ENCODE measurements at places on chromosomes 16 and 17. TPM values are rescaled to one million over a fixed set of nuclear protein-coding genes. Genes with fewer than 3 reads are reported as not detected.

- H3K4me1 ChIP-seq, result no peaks in the 10 kb centered on the region
- no peak for DNase-seq
Observed at GRCh38 chr17:32695864-32696263, 181.1 kb downstream of the MYO1D start.

The CDH3 gene
- 0.17 TPM for total RNA-seq

DNA sequence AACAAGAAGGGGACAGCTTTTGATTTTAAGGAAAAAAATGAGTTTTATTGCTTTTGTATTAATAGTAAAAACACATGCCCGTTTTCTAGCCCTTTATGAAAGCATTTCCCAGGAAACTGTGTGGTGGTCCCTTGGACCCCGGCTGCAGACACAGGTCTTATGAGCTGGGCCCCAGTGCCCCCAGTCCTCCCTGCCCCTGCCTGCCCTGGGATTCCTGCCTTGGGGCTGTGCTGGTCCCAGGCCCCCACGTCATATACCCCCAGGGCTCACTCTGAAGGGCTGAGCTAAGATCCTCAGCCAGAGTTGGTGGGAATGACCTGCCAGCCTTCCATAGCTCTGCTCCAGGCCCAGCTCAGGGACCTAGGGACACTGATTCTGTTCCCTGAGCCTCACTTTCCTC lies 30.8 kb downstream of the GINS2 start:
- peaks cover 81% of the 10 kb centered on the region for H3K36me3 ChIP-seq
- DNase-seq, result no peak
- H3K4me1 ChIP-seq, result no peaks in the 10 kb centered on the region
- H3K27ac ChIP-seq, result no peak overlapping the region

DNA sequence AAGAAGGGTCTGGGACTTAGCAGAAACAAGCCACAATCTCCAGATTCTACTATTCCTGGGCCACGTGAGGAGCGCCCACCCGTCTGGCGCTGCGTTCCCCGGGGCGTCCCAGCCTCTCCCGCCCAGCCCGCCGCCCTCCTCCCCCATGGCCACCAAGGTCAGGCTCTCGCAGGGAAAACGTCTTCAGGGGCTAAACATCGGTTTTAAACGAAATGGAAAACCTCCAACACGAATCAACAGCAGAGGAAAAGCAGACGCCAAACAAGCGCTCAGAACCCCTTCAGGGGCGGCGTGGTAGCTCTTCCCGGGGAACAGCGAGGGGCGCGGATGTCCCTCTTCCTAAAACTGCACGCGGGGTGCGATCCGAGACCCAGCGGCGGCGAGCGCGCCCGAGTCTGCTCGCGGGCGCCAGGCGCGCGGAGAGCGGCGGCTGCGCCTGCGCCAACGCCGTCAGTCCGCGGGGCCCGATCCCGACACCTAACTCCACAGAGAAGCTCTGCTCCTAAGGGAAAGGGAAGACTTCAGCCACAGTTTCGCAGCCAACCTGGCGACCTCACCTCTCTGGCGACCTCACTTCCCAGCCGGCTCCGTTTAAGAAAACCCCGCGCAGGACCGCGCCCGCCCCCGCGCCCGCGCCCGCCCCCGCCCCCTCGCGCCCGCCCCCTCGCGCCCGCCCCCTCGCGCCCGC lies 505 bp upstream of the COG1 start:
- peak overlapping the region; percentile 59 for H3K27ac ChIP-seq
- DNase-seq, result peak; percentile 89
- no peaks in the 10 kb centered on the region for H3K27me3 ChIP-seq
- peaks cover 2% of the 10 kb centered on the region for H3K36me3 ChIP-seq
- H3K4me3 ChIP-seq, result peak overlapping the region; percentile 84
- H3K4me1 ChIP-seq, result peaks cover 11% of the 10 kb centered on the region

DNA sequence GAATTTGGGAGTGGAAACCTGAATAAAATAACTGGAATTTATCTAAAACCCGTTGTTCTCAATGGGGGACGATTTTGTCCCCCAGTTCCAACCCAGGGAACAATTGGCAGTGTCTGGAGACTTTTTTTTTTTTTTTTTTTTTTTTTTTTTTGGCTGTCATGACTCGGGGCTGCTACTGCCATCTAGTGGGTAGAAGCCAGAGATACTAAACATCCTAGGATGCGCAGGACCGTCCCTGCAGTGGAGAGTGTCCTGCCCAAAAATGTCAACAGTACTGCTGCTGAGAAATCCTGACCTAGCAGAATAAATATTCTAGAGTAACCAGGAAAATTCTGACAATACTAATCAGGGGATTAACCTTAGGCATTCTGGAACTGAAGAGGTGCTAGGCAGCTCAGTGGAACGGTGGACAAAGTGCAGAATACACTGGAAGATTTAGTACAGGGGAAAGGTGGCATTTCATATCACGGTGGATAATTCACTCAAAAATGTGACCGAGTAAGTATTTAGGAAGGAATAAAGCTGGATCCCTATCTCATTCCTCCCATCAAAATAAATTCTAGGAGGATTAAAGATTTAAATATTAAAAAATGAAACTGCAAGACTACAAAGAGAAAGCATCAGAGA lies 107.6 kb downstream of the SPECC1 start:
- peak; percentile 74 for DNase-seq
- no peak overlapping the region for H3K4me3 ChIP-seq
- no peaks in the 10 kb centered on the region for H3K36me3 ChIP-seq
- no peak overlapping the region for H3K27ac ChIP-seq

DNA sequence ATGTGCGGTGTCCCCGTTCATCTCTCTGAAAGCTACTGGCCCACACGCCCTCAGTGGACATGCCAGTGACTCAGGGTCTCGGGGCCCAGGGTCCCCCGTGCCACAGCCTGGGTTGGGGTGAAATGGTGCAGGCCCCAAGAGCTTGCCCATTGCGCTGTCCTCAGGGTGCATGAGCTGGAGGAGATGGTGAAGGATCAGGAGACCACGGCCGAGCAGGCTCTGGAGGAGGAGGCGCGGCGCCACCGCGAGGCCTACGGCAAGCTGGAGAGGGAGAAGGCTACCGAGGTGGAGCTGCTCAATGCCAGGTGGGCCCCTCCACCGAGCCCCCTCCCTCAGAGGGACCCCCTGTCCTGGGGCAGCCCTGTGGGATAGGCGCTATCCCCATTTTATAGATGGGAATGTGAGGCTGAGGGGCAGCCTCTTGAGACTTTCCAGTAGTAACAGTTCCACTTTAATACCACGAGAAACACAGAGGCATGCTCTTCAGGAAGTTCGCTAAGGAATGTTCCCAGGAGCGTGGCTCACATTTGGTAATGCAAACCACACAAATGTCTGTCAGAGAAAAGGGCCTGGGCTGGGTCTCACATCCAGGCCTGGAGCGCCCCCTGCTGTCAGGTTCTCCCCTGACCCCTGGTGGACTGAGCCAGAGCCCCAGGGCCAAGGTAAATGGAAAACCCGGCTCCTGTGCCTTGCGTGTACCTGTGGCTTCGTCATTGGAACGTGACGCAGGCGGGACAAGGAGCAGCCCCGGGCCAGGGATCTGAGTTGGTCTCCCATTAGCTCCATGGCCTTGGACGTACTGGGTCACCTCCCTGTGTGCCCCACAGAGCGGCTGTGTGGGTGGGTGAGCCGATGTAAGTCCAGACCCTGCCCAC lies 133.7 kb downstream of the RAB11FIP4 start:
- peaks cover 13% of the 10 kb centered on the region for H3K4me1 ChIP-seq
- H3K36me3 ChIP-seq, result peaks cover 93% of the 10 kb centered on the region
- no peaks in the 10 kb centered on the region for H3K27me3 ChIP-seq
- no peak overlapping the region for H3K27ac ChIP-seq

The CA7 gene
- total RNA-seq, result not detected

GRCh38 chr16:4667203-4667963 lies 26.0 kb upstream of the NUDT16L1 start:
- no peaks in the 10 kb centered on the region for H3K27me3 ChIP-seq
- H3K27ac ChIP-seq, result no peak overlapping the region
- no peak for DNase-seq
- no peak overlapping the region for H3K4me3 ChIP-seq
- H3K4me1 ChIP-seq, result peaks cover 23% of the 10 kb centered on the region
- peaks cover 46% of the 10 kb centered on the region for H3K36me3 ChIP-seq

The FOXL1 gene
- total RNA-seq, result not detected

The ITGB4 gene
- total RNA-seq, result 1.1 TPM

The RNU2-1 gene
- total RNA-seq, result 5,063 TPM

DNA sequence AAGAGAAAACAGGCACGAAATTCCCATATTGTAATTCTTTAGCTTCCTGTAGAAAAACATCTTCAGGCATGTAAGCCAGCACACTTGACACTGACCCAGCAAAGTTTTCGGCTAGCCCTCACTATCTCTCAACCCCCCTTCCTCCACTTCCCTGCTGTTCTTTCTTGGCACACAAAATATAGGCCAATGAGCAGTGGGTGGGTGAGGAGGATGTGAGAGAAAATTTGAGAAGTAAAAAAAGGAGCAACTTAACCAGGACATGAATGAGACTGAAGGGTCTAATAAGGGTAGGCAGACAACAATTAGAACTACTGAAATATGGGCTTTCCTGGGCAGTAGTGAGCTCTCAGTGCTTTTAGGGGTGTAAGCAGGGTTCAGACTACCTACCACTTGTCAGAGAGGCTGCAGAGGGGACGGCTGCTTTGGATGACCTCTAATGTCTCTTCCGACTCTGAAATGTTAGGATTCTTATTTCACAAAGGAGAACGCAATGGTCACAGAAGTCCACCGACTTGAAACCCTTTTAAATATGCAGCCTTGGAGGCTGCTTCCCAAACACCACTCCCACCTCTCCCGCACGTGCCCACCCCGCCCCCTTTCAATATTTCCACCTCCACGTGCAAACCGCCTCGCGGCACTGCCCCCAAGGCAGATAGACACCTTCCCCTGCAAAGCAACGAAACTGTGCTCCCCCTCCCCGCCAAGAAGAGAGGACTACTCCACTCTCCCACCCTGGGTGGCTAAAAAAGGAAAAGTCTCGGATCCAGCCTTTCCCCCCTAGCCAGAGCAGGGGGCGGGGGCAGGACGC lies 889 bp downstream of the MBTD1 start:
- H3K4me3 ChIP-seq, result peak overlapping the region; percentile 92
- H3K27ac ChIP-seq, result no peak overlapping the region
- H3K27me3 ChIP-seq, result no peaks in the 10 kb centered on the region
- H3K36me3 ChIP-seq, result peaks cover 31% of the 10 kb centered on the region

The EME1 gene
- total RNA-seq, result 3.4 TPM

The SLC38A8 gene
- not detected for total RNA-seq

- H3K36me3 ChIP-seq, result no peaks in the 10 kb centered on the region
- no peak for DNase-seq
- H3K27ac ChIP-seq, result no peak overlapping the region
- no peak overlapping the region for H3K4me3 ChIP-seq
- H3K4me1 ChIP-seq, result peaks cover 22% of the 10 kb centered on the region
Observed at GRCh38 chr17:55177855-55178217, 86.9 kb upstream of the HLF start.

The XYLT1 gene
- 59.6 TPM for total RNA-seq

GRCh38 chr17:29615048-29615385 lies 7.7 kb downstream of the CORO6 start:
- H3K36me3 ChIP-seq, result no peaks in the 10 kb centered on the region
- H3K4me1 ChIP-seq, result peaks cover 51% of the 10 kb centered on the region
- DNase-seq, result no peak
- H3K27me3 ChIP-seq, result peaks cover 40% of the 10 kb centered on the region

The COPS3 gene
- 45.5 TPM for total RNA-seq

The SLC4A1 gene
- total RNA-seq, result 0.22 TPM

The RBL2 gene
- 155 TPM for total RNA-seq

- H3K4me1 ChIP-seq, result no peaks in the 10 kb centered on the region
- no peak for DNase-seq
- no peaks in the 10 kb centered on the region for H3K27me3 ChIP-seq
- H3K27ac ChIP-seq, result no peak overlapping the region
- H3K4me3 ChIP-seq, result no peak overlapping the region
Observed at GRCh38 chr17:55768936-55769624, 18.2 kb downstream of the PCTP start.

GRCh38 chr16:22711847-22712246 lies 102.1 kb upstream of the HS3ST2 start:
- DNase-seq, result no peak
- H3K27ac ChIP-seq, result no peak overlapping the region
- no peaks in the 10 kb centered on the region for H3K27me3 ChIP-seq
- no peaks in the 10 kb centered on the region for H3K36me3 ChIP-seq
- H3K4me3 ChIP-seq, result no peak overlapping the region
- no peaks in the 10 kb centered on the region for H3K4me1 ChIP-seq

- no peak overlapping the region for H3K4me3 ChIP-seq
- H3K27me3 ChIP-seq, result no peaks in the 10 kb centered on the region
- H3K36me3 ChIP-seq, result no peaks in the 10 kb centered on the region
- H3K27ac ChIP-seq, result no peak overlapping the region
- H3K4me1 ChIP-seq, result no peaks in the 10 kb centered on the region
- no peak for DNase-seq
Observed at GRCh38 chr17:27952366-27952765, 59.2 kb upstream of the LYRM9 start.

The LRRC37A gene
- total RNA-seq, result 22.1 TPM

GRCh38 chr17:3590231-3590630 lies 19.0 kb downstream of the TRPV1 start:
- no peak overlapping the region for H3K4me3 ChIP-seq
- no peaks in the 10 kb centered on the region for H3K4me1 ChIP-seq
- no peak overlapping the region for H3K27ac ChIP-seq

DNA sequence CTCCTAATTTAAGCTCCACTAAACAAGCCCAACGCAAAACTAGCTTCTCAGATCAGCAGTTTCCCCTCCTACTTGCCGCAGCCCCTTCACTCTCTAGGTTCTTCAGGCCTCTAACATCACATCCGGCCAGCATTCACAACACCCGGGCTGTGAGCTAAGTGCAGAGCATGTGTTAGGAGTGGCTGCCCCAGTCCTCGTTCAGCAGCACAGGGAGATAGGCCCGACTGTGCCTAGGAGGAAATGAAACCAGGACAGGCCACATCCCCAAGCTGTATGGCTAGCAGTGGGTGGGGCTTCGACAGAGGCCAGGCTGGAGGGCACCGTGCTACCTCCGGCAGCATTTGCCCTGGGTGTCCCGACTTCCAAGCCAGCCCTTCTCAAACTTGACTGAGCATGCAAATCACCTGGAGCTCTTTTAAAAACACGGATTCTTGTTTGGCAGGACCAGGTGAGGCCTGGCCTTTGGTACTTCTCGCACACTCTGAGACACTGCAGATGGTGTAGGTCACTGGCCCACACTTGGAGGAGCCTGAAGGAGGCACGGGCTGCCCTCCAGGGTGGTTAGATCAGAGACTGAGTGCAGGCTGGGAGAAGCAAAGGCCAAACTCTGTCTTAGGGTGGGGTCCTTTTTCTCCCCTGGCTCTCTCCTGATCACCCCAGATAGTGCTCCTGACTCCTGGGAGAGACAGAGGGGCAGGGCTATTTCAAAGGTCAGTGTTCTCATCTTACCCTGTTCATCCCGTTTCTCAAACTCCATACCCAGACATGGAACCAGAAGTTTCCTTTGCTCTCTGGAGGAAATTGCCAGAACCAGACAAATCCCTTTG lies 202.0 kb downstream of the C16orf78 start:
- H3K27me3 ChIP-seq, result no peaks in the 10 kb centered on the region
- peaks cover 17% of the 10 kb centered on the region for H3K4me1 ChIP-seq
- H3K36me3 ChIP-seq, result no peaks in the 10 kb centered on the region
- peak; percentile 70 for DNase-seq
- H3K4me3 ChIP-seq, result no peak overlapping the region

DNA sequence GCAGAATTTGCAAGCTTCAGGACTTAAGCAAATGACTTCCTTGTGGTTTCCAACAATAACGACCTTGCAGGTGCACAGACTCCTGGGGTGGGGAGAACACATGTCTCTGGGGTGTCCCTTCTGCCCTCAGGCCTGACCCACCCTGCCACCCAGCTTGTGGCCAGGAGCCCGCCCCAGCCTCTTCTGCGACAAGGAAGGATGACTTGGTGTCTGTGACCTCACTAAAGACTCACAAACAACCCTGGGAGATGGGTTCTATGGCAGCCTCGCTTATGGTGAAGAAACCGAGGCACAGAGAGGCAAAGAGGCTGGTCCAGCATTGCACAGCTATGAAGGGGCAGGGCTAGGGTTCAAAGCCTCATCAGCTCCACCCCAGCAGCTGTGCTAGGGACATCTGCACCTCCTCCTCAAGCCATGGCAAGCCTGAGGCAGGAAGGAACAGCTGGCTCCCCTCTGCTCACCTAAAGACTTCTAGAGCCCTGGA lies 2.6 kb downstream of the ATP2A3 start:
- H3K4me3 ChIP-seq, result peak overlapping the region; percentile 86
- DNase-seq, result peak; percentile 91
- H3K27me3 ChIP-seq, result no peaks in the 10 kb centered on the region

Data from B cell (primary cell).